Dermis microvascular lymphatic vessel endothelial cell (primary cell): ENCODE measurements at places on chromosomes 7 and 10. TPM values are rescaled to one million over a fixed set of nuclear protein-coding genes. Genes with fewer than 3 reads are reported as not detected.
A peak's percentile ranks its signal among the peaks of the same experiment; 100 is the strongest.

- DNase-seq, result peak; percentile 58
Measured at GRCh38 chr7:134513169-134513752, 14.1 kb upstream of the AKR1B10 start.

DNA sequence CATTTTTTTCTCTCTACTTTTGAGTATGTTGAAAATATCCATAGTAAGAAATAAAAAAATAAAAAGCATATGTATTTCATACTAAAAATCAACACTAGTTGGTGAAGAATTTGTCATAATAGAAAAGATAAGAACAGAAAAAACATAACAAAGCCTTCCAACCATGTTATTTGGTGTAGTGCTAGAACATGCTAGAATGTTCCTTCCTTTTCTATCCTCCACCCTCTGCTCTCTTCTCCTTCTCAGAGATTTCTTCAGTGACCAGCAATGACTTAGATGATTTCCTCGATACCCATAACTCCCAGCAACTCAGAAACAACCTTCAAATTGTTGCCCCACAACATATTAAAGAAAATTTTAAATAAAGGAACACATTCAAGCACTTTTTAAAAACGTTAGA is 2.6 kb downstream of the ZC3HAV1 start:
- DNase-seq, result no peak

- peak; percentile 32 for DNase-seq
Measured at GRCh38 chr10:98748298-98748697, 301.6 kb upstream of the HPS1 start.

DNA sequence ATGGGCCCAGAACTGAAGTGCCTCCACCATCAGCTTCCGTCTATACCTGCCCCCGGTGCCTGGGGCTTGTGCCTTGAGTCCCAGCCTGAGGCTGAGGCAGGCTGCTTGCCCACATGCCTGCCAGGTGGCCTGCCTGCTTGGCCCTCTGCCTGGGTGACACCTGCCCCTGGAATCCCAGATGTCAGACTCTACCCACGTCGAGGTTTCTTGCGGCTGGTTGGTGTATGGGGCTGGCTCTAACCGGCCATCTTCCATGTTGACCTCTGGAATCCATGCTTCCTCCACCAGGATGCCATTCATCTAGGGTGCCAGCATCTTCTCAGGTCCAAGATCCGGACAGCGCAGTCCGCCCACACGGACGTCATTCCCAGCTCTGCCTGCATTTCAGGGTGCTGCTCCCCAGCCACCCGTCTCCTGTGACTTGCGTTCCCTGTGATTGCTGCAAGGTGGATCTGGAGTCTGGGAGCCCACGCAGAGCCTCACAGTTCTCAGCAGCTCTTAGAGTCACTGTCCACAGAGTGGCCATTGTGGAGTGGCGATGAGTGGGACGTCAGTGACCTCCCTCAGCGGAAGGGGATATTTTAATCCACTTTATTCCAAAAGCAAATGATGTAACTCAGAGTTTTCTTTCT is 298.1 kb downstream of the TCERG1L start:
- DNase-seq, result no peak

DNA sequence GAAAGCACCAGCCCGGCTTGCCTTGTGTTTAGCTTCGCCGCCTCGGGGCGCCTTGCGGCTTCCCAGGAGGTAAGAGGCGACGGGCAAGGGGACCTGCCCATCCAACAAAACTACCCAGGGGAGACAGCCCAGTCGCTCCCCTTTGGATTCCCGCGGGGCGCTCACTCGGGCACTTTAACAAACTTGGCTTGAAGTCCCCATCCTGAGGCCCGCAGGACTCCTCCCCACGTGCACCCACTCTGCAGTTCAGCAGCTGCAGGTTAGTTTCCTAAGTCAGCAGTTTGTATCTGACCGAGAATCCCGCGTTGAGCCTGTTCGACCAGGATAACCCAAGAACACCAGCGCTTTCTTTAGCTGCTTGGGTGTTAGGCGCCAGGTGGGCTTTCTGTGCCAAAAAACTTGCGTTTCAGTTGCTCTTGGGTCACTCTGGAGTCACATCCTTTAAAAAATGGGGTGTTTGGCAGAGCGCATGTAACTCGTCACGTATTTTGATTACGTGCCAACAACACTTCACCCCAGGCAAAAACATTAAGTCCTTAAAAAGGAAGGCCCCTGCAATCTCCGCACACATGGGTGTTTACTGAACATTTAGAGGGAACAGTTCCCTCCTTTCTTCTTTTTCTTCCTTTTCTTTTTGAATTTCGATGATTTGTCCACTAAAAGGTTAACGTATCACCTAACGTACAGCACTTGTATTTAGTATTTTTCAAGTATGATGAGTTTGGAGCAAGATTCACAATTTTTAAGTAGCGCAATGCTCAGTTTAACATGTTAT is 876 bp downstream of the DNAH11 start:
- DNase-seq, result peak; percentile 2

- DNase-seq, result no peak
Measured at GRCh38 chr10:100327007-100327717, 2.9 kb downstream of the PKD2L1 start.

The HK1 gene
- total RNA-seq, result 97.1 and 113 TPM in 2 replicates

The TMEM270 gene
- not detected in 2 replicates for total RNA-seq

The HABP2 gene
- total RNA-seq, result 0.25 TPM in 1 of 2 replicates, not detected in the other

The ZNF488 gene
- total RNA-seq, result 0.13 TPM in 2 replicates
